Natural killer cell (primary cell): ENCODE measurements at places on chromosomes 3 and 15. TPM values are rescaled to one million over a fixed set of nuclear protein-coding genes. Genes with fewer than 3 reads are reported as not detected.

Gene HIGD2B
- 1.1 TPM for total RNA-seq

Gene LRRC31
- not detected for total RNA-seq

Gene CDAN1
- total RNA-seq = 34.9 TPM

Gene NCK1
- 61.2 TPM for total RNA-seq

Gene SAMMSON
- not detected for total RNA-seq

Gene PRSS50
- 0.16 TPM for total RNA-seq

Gene SLC28A1
- not detected for total RNA-seq

Gene FBXL22
- 0.65 TPM for total RNA-seq

Gene MAP1A
- total RNA-seq = 0.98 TPM

Gene SLC22A14
- total RNA-seq = not detected

Gene TMEM43
- total RNA-seq = 49.5 TPM

Gene PIGZ
- 2.2 TPM for total RNA-seq
